ENCODE measurements at places on chromosomes 2 and 18.

GRCh38 chr18:63683890-63684289, 18.9 kb upstream of the SERPINB11 start:
- no peak for DNase-seq

GRCh38 chr2:50529600-50530218, 502.2 kb downstream of the NRXN1 start:
- peak; percentile 36 for DNase-seq

- DNase-seq, result no peak
These were observed 272.3 kb downstream of the CDH20 start for GRCh38 chr18:61605376-61606067.

- DNase-seq, result no peak
These were observed 148.5 kb upstream of the DLX2 start for GRCh38 chr2:172251231-172251630.

GRCh38 chr2:188527141-188527540, 235.5 kb downstream of the GULP1 start:
- DNase-seq, result no peak

DNA sequence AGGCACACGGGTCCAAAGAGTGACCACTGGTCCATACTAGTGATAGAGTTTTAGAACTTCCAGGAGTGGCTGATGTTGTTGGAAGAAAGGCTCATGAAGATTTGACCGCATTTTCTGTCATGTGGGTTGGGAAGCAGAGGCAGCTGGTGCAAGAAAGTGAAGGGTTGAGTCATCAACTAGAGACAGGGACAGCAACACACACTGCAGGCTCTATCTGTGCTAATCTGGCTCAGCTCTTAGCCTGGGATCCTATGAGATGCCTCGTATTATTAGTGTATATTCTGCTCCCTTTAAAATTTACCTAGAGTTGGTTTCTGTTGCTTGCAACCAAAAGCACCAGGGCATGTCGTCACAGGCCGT, 2.5 kb upstream of the SH3RF3 start:
- DNase-seq, result no peak

- no peak for DNase-seq
These were observed 218.7 kb downstream of the HNMT start for GRCh38 chr2:138182937-138183312.

DNA sequence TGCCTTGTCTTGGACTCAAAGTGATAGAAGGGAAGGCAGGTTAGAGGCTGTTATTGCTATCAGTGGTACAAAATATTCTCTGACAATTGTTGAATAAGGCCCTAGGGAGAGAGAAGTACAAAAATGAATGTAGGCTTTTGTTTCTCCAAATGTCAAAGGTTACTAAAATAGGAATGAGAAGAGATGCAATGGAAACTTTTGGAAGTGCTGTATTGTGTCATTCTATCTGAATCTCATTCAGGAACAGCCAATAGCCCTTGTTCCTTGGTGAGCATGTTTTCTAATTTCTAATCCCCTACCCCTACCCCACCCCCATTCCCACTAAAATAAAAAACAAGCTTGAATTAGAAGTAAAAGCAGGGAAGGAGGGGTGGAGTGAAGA, 166.4 kb downstream of the GPD2 start:
- no peak for DNase-seq

DNA sequence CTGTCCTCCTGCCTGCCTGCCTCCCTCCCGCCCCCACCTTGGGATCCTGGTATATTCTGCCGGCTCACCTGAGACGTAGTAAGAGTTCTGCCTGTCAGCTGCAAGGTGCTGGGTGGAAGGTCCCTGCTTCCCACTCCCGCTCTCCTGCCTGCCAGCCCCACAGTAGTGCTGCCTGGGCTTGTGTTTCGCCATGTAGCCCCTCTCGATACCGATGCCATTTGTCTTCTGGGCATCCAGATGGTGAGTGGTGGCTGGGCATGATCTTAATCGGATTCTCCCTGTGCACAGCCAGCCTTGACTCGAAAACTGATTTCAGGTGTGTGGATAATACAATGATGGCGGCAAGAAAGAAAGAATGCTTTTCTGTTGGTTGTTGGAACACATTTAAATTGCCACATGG, 184.9 kb downstream of the AGAP1 start:
- DNase-seq, result no peak

GRCh38 chr18:50469380-50469781, 90.5 kb upstream of the MAPK4 start:
- no peak for DNase-seq

- DNase-seq, result no peak
These were observed 109.3 kb downstream of the MBP start for GRCh38 chr18:77023102-77023782.

Measured in HEK293T (cell line).